ENCODE measurements at places on chromosomes 4 and X.

DNA sequence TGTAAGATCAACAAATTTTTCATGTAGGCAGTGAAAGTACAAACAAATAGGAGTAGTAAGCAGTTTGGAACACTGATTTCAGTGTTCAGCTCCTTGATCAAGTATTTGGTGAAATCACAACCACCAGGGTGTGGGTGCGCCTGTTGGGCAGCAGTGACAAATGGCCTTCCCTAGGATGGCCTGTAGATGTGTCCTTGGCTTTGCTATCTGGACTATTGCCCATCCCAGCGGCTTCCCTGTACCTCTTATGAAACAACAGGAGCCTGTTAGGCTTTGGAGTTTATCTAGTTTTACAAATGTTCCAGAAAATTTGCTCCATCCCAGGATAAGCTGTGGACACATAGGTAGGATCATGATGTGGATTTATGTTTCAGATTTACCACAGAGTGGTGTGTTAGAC, 216.8 kb upstream of the FAT1 start:
- no peak for DNase-seq

DNA sequence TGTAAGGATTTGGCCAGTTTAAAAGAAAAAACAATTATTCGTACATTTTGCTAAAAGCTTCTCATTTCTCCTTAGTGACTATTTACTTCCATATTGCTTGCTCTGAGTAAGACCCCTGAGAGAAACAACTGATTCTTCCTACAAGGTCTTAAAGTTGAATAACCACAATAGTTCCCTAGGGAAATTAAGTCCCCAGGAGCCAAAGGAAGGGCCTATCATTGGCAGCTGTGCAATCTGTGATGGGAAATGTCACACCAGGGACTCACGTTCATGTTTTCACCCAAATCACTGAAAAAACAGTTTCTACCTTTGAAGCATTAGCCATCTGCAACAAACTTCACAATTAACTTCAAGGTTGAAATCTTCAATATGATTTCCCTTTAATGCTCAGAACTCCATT, 66.7 kb downstream of the JADE1 start:
- DNase-seq: no peak

GRCh38 chrX:68929332-68930150, 100.7 kb downstream of the EFNB1 start:
- DNase-seq: peak; percentile 81

GRCh38 chrX:24335871-24336270, 22.0 kb upstream of the SUPT20HL2 start:
- no peak for DNase-seq

DNA sequence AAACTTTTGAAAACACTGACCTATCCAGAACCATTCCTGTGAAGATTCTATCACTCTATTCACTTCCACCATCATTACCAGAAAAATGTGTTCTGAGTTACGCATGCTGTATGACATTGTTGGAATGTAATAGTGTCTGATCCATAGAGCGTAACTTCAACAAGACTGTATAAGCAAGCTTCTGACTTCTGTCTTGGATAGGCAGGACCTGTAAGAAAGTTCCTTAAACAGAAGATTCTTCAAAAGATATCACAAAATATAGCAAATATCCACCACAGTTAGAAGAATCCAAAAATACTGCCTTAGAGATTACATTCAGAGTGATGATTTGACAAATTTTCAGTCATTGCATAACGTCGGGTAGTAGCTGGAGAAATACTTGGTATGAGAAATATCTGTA, 14.0 kb upstream of the SPOCK3 start:
- no peak for DNase-seq

- DNase-seq: no peak
Measured at GRCh38 chr4:72942565-72942964, 127.0 kb downstream of the COX18 start.

DNA sequence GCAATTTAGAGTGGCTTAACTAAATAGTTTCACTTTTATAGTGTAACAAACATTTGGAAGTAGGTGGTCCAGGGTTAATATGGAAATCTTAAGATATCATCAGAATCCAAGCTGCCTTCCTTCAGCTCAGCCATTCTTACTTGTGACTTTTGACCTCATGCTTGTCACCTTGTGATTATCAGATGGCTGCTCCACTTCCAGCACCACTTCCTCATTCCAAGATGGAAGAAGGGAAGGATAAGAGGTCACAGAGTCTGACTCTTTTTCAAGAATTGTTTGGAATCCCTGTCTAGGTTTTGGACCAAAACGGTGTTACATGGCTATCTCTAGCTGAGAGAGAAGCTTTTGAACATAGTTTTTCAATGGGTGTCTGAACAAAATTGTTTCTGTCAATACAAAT, 39.9 kb downstream of the MTTP start:
- DNase-seq: peak; percentile 23

- DNase-seq: no peak
Measured at GRCh38 chr4:42638993-42639392, 17.9 kb downstream of the ATP8A1 start.

DNA sequence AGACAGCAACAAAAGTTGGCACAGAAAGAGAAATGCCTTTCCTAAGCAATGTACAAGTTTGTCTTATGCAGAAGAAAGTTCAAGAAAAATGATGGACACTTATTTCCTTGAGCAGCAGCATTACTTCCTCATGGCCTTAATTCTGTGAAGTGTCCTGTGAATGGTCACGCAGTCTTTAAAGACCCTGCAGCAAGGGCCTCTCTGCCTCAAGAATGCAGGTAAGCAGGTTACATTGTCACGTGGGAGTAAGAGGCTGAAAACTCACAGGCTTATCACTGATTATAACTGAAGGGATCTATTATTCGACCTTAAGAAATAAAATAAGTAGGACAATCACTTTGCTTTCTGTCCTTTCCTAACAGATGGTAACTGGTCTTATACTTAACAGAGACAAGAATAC, 109.1 kb downstream of the ATP8A1 start:
- no peak for DNase-seq

DNA sequence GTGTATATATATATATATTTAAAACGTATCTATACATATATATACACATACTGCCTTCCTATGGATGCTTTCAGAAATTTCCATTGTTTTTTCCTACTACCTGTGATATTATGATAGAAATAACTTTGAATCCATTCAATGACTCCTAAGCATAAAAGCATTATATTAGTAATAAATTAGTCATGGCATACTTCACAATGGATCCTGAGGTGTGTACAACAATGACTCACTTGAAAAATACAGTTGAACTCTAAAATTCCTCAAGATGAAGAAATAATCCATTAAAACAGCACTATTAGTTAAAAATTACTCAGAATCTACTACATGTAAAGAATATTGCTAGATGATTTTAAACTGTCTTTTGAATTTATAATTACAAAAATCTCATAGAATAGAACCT, 201.1 kb downstream of the STPG2 start:
- peak; percentile 73 for DNase-seq

- DNase-seq: no peak
Measured at GRCh38 chrX:140510306-140510676, 5.4 kb upstream of the SOX3 start.

DNA sequence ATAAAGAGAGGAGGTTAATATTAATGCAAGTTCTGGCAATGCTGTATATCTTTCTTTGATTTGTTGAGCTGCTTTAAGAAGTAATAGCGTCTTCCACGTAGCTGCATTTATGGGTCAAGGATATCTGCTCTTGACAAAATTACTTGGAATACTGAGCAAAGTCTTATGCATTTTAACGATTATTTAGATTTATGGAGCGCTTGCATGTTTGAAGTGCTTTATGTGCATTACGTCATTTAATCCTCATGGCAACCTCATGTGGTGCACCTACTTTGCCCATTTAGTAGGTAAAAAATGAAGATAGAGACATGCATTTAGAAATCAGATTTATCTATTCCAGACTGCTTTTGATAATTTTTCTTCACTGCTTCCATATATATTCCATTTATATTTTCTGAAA, 46.0 kb downstream of the DTHD1 start:
- DNase-seq: no peak

DNA sequence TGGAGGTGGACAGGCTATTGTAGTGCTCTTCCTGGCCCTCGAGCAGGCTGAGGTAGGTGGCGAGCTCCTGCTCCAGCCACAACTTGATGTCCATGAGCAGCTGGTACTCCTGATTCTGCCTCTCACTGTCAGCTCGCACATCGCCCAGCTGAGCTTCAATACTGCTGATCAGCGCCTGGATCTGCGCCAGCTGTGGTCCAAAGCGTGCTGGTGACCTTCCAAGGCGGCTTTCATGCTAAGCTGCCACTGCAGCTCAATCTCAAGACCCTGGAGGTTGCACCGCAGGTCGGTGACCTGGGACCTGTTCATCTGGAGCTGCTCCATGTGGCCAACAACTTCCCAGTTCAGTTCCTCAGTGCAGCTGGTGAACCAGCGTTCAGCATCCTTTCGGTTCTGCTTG, 31.2 kb downstream of the LRIT3 start:
- no peak for DNase-seq

GRCh38 chr4:183797011-183797444, 108.1 kb upstream of the STOX2 start:
- peak; percentile 62 for DNase-seq

DNA sequence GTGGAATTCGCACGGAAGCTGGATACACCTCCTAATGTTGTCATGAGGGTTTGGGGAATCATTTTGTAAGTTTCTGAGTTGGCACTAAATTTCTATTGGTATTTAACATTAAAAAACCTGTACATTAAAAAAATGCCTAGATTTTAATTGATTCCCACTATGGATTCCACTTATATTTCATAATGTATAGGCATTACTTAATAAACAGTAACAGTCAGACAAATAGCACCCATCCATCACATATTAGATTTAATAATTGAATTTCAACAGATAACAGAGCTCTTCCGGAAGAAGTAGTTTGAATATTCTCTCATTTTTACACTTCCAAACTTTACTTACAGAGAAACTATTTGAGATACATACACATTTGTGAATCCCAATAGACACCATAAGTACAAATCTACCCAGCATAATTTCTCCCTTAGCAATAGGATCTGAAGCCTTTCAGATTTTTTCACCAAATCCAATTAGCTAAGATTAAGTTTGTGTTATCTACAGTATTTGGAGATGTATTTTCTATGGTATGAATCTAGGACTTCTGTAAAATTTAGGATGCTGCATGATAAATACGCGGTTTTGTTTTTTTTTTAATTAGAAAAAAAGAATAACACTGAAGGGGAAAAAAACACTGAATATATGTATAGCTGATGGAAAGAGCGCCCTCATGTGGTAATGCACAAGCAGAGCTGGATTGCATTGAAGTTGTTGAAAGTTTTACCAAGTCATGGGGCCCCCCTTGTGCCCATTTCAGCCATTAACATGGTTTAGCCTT, 12.2 kb upstream of the ODAM start:
- DNase-seq: peak; percentile 55

GRCh38 chr4:81052119-81053068, 21.9 kb downstream of the BMP3 start:
- DNase-seq: peak; percentile 60

DNA sequence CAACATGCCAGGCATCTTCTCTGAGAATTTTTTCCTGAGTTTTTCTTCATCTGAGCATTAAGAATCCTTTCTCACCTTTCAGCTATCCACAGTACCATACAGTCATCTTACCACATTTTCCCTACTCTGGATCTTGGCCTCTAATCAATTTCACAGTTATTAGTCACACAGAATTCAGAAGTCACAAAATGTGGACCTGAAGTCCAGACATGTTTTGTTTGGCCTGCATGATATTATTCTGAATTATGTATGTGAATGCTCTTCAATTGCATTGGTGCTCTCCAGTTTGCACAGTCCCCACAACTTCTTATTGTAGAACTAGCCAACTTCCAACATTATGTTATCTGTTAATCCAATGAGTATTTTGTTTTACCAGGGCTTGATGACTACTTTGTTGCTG, 102.3 kb upstream of the GRIA3 start:
- DNase-seq: no peak

DNA sequence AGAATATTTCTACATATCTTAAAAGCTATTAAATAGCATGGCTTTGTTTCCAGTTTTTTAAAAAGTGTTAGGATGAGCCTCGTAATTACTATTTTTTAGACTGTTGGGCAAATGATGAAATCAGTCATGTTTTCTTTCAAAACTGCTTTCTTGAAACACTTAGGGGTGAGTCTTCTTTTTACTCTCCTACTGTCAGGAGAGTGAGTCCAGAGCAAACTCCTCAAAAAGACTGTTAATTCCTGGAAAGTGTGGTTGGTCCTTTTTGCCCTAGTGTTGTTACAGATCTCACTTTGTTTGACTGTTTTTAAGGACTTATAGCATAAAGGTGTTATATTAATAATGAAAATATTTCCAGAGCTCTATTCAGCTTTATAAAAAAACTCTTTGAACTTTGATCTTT, 6.3 kb downstream of the GSTCD start:
- no peak for DNase-seq

DNA sequence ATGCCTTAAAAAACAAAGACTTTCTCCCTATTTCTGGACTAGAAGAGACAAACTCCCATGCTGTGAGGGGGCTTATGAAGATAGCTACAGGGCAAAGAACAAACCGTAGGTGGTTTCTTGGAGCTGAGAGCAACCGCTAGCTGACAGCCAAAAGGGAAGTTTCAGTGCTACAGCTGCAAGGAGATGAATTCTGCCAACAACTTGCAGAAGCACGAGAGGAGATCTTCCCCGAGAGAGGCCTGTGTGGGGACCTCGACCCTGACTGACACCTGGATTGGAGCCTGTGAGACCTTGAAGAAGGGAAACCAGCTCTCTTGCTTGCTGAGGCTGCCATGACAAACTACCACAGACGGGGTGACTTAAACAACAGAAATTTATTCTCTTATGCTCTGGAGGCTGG, 183.8 kb upstream of the VCX3A start:
- DNase-seq: no peak

Measured in kidney tubule cell (primary cell).